ELR (cell line): ENCODE measurements at places on chromosomes 13 and 19.

- DNase-seq, result no peak
Observed at GRCh38 chr13:72104656-72105180, 237.7 kb upstream of the DACH1 start.

DNA sequence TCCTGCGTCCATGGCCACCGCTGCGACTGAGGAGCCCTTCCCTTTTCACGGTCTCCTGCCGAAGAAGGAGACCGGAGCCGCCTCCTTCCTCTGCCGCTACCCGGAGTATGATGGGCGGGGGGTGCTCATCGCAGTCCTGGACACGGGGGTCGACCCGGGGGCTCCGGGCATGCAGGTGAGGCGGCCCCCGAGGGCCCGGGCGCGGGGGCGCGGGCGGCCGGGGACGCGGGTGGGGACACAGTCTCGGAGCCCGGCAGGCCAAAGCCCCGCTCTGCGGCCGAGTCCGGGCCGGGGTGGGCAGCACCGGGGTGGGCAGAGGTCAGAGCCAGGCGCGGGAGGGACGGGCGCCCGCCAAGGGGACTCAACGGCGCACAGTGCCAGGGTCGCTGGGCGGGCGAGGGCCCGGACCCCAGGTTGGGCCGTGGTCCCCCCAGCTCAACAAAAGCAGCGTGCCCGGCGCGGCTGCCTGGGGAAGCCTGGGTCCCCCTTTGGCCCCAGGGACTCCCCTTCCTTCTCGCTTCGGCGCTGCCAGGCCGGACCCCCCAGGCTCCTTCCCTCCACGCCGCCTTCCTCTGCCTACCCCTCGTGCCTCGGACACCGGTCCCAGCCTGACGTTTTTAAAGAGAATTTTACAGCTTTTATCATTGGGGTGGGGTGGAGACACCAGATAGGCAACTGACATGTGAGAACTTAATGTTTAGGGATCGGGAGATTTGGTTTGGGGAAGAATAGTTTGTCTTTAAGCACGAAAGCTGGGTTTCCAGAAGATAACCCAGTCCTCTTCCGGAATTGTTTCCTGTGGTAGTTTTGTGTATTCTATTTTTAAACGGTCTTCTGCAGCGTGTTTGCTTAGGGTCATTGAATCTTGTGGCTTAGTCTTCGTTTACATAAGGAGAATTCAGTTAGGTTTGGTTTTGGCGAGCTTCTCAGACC, 509 bp downstream of the TPP2 start:
- DNase-seq, result peak; percentile 43

DNA sequence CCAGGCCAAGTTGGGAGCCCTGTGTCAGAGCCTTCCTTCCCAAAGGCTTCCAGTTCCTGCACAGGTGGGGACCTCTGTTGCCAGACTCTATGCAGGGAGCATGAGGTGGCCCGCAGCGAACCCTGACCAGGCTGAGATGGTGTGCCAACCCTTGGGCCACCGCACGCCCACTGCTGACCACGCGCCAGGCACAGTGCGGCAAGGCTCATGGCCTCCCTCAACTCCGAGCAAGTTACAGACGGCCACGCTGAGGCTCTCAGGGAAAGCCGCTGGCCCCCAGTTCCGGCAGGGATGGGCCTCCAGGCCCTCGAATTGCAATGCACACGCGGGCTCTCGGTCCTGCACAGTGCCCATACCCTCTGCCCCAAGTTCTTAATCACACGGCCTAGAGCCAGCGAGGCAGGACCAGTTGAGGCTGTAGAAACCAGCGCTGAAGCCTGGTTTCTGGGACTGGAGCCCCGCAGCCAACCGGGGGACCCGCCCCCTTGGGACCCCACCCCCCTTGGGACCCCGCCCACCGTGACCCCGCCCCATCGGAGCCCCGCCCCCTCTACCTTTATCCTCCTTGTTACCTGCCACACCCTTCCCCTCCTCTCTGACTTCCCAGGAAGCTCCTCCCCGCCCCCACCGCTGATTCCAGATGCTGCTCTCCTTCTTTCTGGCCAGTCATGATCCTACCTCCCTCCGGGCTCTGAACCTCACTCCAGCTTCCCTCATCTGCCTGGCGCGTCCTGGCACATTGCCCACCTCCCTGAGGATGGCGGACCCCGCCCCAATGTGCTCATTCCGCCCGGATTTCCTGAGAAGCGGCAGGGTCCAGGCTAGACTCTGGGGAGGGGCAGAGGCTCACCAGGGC, 6.0 kb downstream of the PEX11G start:
- DNase-seq, result no peak

GRCh38 chr13:49020940-49021553, 45.3 kb downstream of the FNDC3A start:
- peak; percentile 18 for DNase-seq

- DNase-seq, result no peak
Observed at GRCh38 chr13:60794751-60795150, 397.7 kb downstream of the TDRD3 start.

- no peak for DNase-seq
Observed at GRCh38 chr13:111789011-111789410, 277.9 kb upstream of the SOX1 start.

DNA sequence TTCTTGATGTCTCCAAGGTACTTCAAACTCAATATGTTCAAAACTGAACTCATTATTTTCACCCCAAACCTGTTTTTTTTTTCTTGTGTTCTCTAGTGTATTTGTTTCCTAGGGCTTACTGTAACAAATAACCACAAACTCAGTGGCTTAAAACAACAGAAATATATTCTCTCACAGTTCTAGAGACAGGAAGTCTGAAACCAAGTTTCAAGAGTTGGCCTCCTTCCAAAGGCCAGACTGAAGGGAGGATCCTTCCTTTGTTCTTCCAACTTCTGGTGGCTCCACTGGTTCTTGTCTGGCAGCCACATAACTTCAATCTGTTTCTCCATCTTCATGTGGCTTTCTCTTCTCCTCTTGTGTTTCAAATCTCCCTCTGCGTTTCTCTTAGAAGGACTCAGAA, 62.0 kb upstream of the PDCD5 start:
- DNase-seq, result no peak

- peak; percentile 29 for DNase-seq
Observed at GRCh38 chr19:29006057-29006735, 206.8 kb downstream of the UQCRFS1 start.

DNA sequence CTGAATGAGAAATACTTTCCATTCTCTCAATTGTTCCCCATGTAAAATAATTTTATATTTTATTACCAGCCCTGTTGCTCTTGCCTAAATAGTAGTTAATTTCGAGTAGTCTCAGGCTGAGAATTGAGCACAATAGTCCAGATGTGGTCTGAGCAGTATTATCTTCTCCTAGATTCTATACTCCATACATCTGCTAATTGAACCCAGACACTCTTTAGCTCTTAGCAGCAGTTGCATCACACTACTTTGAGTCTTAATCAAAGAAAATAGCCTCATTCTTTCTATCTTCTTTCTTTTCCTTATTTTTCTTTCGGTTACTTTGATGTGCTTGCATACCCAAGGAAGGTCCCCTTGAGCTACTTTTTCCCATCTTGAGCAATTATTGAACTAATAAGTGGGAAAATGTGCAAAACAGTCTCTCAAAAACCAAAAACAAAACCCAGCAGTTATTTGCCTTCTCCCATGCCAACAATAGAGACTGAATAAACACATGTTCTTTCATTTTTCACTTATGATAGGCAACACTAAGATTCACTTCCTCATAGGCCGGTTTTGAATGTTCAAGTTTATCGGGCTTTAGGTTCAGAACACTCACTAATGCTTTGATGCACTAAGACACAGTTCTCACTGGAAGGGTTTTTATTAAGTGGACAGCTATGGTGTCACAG, 204.5 kb downstream of the POU4F1 start:
- DNase-seq, result no peak

DNA sequence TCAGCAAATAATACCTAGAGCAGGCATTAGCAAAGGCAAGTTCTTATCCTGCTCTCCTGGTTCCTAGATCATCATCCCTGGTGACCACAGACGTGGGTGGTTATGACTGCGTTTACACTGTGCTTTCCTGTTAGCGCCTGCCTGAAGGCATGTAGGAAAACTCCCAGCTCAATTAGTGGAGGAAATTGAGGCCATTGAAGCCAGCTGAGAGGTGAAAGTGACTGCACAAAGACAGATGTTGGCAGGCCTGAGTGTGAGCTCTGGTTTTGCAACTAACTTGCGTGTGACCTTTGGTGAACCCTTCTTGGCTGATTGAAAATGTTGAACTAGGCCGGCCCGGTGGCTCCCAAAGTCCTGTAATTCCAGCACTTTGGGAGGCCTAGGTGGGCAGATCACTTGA, 17.5 kb upstream of the NWD1 start:
- peak; percentile 58 for DNase-seq

DNA sequence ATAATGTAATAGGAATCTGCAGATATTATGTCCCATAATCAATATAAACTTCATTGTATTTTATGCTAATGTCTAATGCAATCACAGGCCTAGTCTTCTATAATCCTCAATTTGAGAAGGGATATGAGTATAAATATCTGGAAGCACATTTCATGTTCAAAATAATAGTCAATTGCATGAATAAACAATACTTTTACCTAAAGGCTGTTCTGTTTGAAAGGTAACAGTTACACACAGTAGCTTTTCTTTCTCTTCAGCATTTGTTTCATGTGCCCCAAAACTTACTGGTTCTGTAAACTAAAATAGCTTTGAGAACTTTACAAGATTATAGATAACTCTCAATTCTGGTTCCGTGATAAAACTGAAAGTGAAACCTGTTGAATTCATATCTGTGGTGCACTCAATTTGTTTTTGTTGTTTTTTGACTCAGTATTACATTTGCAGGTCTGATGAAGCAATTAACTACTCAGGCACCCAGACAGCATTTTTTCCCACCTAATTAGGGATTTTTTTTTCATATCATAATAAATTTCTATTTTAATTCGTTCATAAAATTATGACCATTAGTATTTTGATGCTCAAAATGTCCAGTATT, 1193.8 kb downstream of the SLITRK1 start:
- DNase-seq, result peak; percentile 53

GRCh38 chr19:3691372-3691716, 8.9 kb downstream of the PIP5K1C start:
- DNase-seq, result no peak

DNA sequence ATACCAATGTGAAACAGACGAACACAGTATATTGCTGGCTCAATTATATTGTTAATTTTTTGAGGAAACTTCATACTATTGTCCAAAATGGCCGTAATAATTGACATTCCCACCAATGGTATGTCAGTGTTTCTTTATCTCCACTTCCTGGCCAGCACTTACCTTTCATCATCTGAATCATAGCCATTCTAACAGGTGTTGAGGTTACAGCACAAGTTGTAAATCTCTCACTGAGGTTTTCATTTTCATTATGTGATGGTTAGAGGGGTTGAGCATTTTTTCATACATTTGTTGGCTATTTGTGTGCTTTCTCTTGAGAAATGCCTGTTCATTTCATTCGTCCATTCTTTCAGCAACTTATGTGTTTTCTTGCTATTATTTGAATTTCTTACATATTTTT, 824.0 kb downstream of the UQCRFS1 start:
- DNase-seq, result no peak

DNA sequence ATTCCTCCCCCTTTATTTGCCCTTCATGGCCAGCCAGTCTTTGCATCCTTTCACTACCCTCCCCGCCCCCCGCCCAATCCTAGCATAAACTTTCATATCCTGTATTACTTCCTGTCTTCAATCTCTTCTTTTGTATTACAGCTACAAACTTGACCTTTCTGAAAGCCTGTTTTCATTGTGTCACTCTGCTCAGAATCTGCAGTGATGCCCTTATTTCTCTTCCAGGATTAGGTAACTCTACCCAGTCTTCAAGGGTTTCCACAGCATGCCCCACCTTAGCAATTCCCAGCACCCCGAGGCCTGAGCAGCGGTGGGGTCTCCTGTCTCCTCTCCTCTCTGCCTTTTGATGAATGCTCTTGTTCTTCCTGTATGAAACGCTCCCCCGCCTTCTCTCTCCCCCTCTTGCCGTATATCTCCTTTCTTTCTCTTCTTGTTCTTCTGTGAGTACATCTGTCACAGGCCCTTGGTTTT, 145.6 kb downstream of the SHISA2 start:
- no peak for DNase-seq

- no peak for DNase-seq
Observed at GRCh38 chr19:17803264-17803896, 8.4 kb downstream of the B3GNT3 start.

GRCh38 chr13:107830804-107831203, 384.5 kb downstream of the LIG4 start:
- no peak for DNase-seq

GRCh38 chr13:23243066-23243465, 62.3 kb downstream of the SGCG start:
- DNase-seq, result no peak

DNA sequence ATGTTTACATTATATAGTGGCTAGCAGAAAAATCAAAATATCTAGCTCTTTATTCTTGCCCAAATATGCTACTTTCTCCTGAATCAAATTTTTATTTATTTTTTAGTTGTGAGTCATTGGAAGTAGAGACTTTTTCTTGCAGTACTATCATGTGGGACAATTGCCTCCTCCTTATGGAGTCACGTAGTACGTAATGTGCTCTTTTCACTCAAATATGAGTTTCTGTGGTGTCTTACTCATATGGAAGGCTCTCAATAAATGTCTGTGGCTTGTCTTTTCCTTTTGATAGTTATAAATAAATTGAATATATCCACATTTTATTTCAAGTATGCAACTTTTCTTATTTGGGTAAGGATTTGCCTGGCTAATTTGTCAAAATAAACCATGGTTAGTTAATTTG, 1411.0 kb upstream of the SLC10A2 start:
- DNase-seq, result peak; percentile 42

DNA sequence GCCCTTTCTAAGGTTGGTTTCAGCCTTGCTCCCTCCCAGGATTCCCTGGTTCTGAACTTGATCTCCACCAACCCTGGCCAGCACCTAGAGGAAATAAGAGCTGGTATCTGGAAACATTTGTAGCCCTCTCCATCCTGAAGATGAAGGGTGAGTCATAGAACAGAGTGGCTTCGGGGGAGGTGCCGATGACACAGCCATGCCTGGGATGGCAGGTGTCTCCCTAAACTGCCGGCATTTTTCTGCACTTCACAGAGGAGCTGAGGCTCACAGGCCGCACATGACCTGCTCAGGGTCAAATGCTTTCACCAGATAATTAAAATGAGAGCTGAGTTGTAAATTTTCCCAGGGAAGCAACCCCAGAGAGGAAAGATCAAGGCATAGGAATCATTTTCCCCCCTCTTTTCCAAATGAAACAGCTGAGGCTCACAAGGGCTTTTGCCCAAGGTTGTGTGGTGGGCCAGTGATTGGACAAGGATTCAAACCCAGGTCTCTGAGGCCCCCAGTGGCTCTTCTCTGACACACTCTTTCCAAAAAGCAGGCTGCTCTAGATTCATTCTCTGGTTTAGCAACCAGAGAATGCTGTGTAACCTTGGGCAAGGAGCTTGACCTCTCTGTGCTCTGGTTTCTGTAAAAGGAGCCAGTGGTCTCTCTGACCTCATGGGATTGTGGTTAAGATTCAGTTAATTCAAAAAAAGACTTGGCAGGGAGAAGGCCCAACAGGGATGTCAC, 1.2 kb upstream of the SLC25A42 start:
- peak; percentile 80 for DNase-seq

GRCh38 chr13:43894438-43894837, 14.7 kb downstream of the LACC1 start:
- DNase-seq, result peak; percentile 48
